Right lung (tissue), 10 donors: ENCODE measurements at places on chromosomes 7 and 10. TPM values are rescaled to one million over a fixed set of nuclear protein-coding genes. Genes with fewer than 3 reads are reported as not detected.
A peak's percentile ranks its signal among the peaks of the same experiment; 100 is the strongest.

GRCh38 chr7:70165477-70166170 lies 567.3 kb downstream of the AUTS2 start:
- no peak for DNase-seq

- no peak for DNase-seq
Observed at GRCh38 chr10:22319547-22319979, 1.3 kb upstream of the BMI1 start.

DNA sequence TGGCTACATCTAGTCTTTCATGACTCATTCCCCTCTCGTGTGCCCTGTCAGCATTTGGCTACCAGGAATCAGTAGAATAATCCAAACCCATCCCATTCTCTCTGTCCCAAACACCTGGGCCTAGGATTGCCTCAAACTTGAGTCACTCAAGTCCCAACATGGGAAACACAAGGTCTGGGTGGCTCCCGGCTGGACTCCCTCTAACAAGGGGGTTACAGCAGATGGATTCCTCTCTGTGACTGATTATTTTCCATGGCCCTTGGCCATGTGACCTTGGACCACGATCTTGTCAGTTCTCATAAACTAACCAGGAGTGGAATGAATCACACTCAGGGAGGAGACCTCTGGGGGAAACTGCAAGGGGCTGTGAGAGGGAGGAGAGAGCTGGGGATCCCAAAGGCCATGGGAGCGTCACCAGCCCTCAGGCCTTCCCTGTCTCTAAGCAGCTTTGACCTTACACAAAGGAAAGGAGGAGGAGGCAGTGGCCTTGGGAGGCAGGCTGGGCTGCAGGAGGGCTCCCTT lies 533.1 kb downstream of the KCNMA1 start:
- no peak for DNase-seq

- DNase-seq = no peak
Observed at GRCh38 chr7:100575206-100575631, 1.5 kb upstream of the SAP25 start.

GRCh38 chr7:50315739-50316671 lies 11.5 kb downstream of the IKZF1 start:
- DNase-seq = no peak

DNA sequence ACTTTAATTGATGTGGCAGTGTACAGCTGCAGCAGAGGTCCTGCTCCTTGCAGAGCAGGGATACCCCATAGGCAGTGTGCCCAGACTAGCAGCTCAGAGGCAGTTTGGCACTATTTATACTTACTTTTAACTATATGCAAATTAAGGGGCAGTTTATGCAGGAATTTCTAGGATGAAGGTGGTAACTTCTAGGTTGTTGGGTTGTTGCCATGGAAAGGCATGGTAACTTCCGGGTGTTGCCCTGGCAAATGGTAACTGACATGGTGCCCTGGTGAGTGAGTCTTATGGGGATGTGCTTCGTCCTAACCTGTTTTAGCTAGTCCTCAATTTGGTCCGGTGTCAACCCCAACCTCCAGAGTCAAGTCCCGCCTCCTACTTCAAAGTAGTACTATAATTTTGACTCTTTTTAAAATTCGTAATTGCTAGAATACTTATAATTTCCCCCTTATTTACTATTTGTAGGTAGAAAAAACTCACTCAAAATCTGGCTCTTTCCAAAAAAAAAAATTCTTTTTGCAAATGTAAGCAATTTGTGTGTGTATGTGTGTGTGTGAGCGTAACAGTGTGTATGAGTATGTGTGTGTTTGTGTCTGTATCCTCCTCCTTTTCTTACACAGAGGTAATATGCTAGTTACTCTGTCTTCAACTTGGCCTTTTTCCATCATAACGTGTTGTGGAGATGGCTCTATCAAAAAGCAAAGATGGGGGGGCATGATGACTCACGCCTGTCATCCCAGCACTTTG lies 5.9 kb downstream of the COL26A1 start:
- no peak for DNase-seq

DNA sequence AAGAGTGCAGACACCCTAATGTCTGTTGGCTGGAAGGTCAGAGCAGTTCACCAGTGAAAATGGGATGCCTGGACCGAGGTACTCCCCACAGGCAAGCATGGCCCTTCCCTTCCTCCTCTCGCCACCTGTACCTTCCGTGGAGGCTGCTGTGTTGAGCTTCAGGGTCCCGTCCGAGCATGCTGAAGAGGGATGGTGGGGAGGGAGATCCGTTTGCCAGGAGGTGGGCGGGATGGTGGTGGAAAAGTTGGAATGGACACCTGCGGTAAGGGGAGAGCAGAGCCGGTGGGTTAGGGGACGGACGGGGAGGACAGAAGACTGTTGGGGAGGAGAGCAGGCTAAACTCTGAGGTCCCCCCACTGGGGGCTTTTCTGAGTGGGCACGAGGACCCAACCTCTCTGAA lies 15.9 kb upstream of the ZNF777 start:
- DNase-seq = no peak

DNA sequence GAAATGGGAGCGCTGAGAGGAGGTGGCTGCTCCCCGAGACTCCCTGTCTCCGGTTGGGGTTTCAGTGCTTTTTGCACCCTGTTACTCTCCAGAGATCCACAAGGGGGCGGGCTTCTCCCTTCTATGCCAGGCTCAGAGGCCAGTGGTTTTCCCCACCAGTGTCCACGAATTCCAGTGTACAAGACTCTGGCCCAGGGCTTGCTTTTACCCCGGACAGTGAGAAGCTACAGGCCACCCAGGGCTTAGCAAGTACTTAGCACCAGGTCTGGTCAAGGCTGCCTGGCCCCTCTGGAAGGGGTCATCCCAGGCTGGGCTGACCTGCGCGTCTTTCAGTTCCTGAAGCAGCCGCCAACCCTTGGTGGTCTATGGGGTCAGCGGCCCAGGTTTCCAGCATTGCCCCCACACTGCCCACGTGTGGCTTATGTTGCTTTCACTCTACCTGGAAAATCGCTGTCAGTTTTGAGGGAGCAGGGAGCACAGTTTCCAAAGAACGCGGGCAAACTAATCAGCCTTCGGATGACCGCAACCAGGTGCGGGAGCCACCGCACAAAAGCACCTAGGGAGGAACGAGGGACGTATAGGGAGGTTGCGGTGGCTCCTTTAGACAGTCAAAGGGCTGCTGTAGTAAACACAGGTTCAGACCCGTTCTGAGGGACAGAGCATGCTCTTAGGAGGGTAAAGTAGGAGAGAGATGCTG lies 6.8 kb downstream of the CYP26A1 start:
- no peak for DNase-seq

DNA sequence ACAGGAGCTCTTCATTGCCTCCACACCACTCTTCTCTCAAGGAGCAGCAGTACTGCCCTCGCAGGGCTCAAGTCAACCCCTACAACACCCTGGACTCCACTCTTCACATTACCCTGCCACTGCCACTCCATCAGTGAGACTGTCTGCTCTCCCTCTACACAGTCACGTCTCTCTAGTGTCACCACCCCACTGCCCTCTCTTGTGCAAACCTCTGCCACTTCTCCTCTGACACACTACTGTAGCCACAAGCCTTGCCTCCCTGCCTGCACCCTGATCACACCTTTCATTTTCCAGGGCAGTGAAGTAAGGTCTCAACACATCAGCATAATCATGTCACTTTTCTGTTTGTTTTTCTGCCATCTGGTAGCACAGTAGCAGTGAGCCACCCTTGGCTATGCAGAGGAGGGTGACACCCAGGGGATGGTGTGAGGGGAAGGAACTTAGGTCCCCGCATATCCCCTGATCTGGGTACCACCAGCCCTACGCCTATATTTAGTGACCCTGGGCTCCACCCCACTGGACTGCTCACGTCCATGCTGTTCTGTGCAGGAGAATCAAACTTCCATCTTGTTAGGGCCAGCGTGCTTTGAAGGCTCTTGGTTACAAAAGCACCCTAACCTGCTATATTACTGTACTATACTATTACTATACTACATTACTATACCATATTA lies 1.6 kb downstream of the C10orf143 start:
- DNase-seq = no peak

DNA sequence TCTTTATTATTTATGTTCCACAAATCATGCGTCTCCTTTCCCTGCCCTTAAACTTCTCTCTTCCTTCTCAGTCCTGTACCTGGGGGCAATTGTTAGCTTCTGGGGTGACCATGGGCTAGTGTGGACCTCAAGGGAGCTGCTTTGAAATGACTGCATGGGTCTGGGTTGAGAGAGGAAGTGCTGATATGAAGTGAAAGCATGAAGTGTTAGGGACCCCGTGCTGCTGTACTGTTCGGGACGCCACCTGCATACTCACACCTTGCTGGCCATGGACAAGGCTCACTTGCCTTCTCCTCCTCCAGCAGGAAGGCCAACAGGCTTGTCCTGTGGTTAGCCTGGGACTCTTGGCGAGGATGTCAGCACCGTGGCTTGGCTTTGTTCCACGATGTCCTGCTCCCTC lies 56.7 kb downstream of the MTPN start:
- no peak for DNase-seq

- DNase-seq = no peak
Observed at GRCh38 chr10:70564901-70565351, 37.6 kb downstream of the PRF1 start.

- peak; percentile 16 for DNase-seq
Observed at GRCh38 chr7:131897016-131897789, 340.8 kb upstream of the PODXL start.

DNA sequence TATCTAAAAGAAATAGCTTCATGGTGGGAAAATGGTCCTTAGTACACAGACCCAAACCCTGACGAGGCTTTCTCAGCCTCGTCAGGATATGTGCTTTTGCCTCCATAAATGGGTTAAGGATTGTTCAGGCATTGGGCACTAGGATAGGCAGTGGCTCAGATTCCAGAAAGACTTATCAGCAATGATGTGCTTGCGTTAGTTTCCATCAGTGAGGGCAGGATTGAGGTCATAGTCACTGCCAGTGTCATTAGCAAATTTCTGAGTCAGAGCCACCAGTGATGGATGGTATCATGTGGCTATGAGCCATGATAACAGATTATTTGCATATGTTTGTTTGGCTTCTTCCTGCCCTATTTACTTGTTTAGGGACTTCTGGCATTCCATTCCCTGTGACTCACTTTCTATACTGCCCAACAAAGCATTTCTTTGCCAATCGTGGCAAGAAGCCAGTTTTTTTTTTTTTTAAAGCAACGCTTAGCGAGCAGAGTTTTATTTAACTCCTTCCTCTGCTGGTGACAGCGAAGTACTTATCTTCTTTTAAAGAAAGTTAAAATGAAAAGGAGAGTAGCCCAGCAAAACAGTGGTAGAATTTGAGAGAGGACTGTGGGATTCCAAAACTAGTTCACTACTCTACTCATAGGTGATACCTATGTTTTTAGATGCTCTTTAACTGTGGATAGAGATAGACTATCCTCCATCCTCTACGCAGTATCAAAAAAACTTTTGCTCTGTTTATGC lies 44.4 kb downstream of the MYPN start:
- DNase-seq = peak; percentile 93

DNA sequence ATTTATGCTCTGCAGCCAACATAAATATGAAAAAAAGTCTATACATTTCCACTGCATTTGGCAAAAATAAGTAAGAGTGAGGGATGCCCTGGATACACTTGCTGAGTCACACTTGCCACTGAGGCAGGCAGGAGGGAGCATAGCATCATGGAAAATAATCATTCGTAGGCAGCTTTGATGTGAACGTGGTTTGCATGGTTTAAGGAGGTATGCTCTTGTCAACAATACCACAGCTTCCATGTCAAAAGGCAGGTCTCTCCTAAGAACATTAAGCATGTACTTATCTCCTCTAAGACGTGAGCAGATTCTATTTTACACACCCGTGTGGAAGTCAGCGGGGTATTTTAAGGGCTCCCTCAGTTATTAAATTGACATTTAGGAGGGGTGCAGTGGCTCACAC lies 89.2 kb upstream of the WDR11 start:
- no peak for DNase-seq

DNA sequence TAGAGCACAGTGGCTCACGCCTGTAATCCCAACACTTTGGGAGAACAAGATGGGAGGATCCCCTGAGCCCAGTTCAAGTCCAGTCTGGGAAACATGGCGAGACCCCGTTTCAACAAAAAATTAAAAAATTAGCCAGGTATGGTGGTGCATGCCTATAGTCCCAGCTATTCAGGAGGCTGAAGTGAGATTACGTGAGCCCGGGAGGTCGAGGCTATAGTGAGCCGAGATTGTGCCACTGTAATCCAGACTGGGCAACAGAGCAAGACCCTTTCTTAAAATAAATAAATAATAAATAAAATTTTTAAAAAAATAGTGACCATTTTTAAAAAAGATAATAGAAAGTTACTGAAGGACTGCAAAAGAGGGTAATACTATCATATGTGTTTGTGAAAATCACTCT lies 28.8 kb downstream of the MTPAP start:
- DNase-seq = no peak

DNA sequence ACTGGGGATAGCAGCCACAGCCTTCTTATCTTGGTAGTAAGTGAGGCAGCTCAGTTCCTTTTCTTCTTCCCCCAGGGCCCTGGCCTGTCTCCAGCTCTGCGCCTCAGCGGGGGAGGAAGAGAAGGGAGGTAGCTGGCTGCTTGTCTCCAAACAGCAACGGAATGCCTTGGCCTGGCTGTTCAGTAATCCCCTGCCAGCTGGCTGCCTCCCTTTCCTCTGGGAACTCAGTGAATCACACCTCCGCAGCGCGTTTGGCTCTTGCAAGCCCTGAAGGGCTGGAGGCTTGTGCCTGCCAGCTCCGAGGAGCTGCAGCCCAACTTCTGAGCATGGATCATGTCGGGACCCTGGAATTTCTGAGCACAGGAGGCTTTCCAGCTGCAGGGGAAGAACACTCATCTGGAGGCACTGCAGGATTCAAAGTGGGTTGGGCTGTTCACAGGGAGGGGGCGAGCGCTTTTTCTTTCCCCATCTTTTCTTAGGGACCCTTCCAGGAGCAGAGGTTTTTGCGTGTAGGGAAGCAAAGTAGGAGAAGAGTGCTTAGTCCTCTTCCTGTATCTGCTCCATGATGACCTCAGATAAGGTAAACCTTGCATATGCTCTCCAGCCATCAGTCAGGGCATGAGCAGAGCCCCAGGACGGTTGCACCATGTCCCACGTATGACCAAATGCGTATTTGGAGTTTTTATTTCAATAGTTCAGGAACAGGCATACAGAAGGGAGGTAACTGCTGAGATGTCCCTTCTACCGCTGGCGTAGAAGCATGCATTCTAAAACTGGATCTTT lies 253.2 kb upstream of the INHBA start:
- peak; percentile 95 for DNase-seq

DNA sequence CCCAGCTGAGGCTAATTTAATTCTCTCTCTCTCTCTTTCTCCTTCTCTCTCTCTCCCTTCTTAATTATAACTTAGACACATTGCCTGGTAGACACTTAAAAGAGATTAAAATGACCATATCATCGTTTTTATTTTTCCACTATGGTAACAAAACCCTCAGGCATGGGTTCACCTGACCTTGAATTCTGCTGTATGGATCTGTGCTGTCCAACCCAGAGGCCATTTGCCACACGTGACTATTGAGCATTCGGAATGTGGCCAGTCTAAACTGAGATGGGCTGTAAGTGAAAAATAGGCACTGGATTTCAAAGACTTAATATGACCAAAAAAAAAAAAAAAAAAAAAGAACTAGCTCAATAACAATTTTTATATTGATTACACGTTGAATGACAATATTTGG lies 93.6 kb downstream of the NHLRC2 start:
- no peak for DNase-seq

- DNase-seq = no peak
Observed at GRCh38 chr7:7670490-7670889, 29.9 kb downstream of the UMAD1 start.

NXPH1 gene
- not detected for polyA plus RNA-seq

PLEKHS1 gene
- 0.23 TPM for polyA plus RNA-seq

JAKMIP3 gene
- 0.31 TPM for polyA plus RNA-seq

DYNC1I1 gene
- polyA plus RNA-seq = 14.4 TPM

ACTR3C gene
- polyA plus RNA-seq = 4.0 TPM

CYP26C1 gene
- polyA plus RNA-seq = 0.05 TPM

LRRC27 gene
- polyA plus RNA-seq = 33.5 TPM

AKR1E2 gene
- 8.6 TPM for polyA plus RNA-seq

AKR1C3 gene
- polyA plus RNA-seq = 1.9 TPM
